Muscle of leg (tissue), 16 donors: ENCODE measurements at places on chromosomes 13 and 19.

DNA sequence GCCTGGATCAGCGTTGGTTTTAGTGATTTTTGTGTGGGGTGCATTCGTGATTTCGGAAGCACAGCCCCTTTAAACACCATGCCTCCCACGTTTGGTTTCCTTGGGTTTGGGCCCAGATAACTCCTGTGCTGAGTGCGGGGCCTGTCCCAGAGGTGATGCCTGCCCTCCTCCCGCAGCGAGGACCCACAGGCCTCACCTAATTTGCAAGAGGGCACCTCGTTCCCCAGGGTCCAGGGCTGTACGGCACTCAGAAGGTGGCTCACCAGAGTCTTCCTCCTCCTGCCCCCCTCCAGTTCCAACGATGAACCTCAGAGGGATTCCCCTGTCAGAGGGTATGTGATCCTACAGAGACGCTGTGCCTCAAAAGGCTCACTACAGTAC is 54.3 kb upstream of the SOX1 start:
- DNase-seq = no peak

- no peak for DNase-seq
Measured at GRCh38 chr13:51613535-51613934, 29.3 kb downstream of the WDFY2 start.

- peak; percentile 68 for DNase-seq
Measured at GRCh38 chr13:39433651-39434050, 169.3 kb downstream of the LHFPL6 start.

DNA sequence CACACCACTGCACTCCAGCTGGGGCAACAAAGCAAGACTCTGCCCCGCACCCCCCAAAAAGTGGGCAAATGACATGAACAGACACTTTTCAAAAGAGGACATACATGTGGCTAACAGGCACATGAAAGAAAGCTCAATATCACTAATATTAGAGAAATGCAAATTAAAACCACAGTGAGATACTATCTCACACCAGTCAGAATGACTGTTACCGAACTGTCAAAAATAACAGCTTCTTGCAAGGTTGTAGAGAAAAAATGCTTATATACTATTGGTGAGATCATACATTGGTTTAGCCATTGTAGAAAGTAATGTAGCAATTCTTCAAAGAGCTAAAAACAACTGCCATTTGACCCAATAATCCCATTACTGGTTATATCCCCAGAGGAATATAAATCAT is 99.5 kb upstream of the SPATA13 start:
- DNase-seq = no peak

DNA sequence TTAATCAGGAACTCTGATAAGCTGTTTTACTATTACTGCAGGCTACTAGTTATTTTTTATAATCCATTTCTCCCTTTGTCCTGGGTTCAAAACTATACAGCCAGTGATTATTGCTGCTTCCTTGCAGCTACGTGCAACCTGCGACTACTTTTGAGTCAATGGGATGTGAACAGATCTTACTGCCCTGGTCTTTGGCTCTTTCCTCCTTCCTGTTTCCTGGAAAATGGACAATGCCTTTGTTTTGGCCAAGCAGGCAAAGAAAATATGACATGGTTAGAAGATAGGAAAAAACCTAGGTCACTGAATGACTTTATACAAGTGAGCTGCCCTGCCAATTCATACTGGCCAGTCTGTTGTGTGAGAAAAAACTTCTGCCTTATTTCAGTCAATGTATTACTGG is 201.2 kb upstream of the KLF12 start:
- no peak for DNase-seq
